ENCODE measurements at places on chromosomes 7 and 10. TPM values are rescaled to one million over a fixed set of nuclear protein-coding genes. Genes with fewer than 3 reads are reported as not detected.

The AMZ1 gene
- 0.07 TPM for polyA plus RNA-seq

The DENND2A gene
- polyA plus RNA-seq = 5.7 TPM

The MMD2 gene
- 0.12 TPM for polyA plus RNA-seq

The TAS2R3 gene
- not detected for polyA plus RNA-seq

The AKR1C4 gene
- polyA plus RNA-seq = 2.0 TPM

The PRPF18 gene
- 28.2 TPM for polyA plus RNA-seq
